ENCODE measurements at places on chromosomes 2 and 18. TPM values are rescaled to one million over a fixed set of nuclear protein-coding genes. Genes with fewer than 3 reads are reported as not detected.

- no peaks in the 10 kb centered on the region for H3K4me1 ChIP-seq
- no peak overlapping the region for H3K4me3 ChIP-seq
Observed at GRCh38 chr2:122866095-122866494, 1110.6 kb downstream of the TSN start.

DNA sequence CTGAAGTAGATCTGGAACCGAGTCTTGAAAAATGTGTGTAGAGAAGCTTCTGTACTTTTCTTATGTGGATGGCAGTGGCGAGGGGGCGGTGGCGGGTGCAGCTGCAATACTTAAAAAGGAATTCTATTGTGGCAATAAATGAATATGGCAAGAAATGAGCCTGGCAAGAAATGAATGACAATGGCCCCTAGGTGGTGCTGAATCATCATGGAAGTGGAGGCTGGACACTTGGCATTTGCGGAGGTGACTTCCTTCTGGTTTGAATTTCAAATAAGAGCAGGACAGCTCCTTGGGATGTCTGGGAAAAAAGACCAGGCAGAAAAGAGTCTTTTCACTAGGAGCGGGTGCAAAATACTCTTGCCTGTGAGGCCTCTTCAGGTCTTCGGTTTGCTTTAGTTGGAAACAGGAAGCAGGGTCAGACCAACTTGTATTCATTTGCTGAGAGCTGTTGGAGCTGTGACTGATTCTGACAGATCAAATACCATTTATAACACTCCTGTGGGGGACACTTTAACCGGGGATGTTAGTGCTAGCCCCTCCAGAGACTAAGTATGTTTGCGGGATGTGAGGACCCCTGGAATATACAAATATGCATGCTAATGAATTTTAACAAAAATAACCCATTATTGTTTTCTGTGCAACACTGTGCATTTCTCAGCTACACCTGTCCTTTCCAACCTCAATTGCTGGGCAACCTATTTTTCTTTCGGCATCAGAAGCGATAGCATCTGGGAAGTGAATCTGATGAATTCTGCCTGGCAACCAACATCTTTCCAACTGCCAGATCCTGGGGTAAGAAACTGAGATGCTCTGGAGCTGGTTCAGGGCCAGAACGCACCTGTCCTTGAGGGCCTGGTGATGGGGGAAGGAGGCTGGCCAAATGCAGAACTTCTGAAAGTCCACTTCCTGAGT lies 35.4 kb downstream of the FASTKD2 start:
- peak overlapping the region; percentile 68 for H3K27ac ChIP-seq
- DNase-seq, result peak; percentile 66
- H3K36me3 ChIP-seq, result peaks cover 4% of the 10 kb centered on the region
- H3K27me3 ChIP-seq, result peaks cover 9% of the 10 kb centered on the region
- H3K4me1 ChIP-seq, result peaks cover 49% of the 10 kb centered on the region
- H3K4me3 ChIP-seq, result no peak overlapping the region

DNA sequence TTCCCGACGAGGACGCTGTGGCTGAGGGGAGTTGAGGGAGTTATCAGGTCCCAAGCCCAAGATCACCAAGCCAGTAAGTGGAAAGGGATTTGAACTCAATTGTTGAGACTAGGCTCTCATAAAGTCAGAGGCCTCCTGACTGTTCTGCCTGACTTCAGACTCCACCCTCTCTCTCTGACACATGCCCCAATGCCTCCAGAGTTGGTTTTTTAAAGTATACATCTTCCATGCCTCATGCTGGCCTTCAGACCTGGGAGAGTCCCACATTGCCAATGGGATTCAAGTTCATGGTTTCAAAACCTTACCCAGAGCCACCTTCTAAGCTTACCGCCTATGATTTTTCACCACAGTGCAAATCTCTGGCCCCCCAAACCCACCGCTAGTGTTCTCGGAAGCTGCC lies 100.8 kb downstream of the RTN4 start:
- peaks cover 8% of the 10 kb centered on the region for H3K4me1 ChIP-seq
- H3K27me3 ChIP-seq, result peaks cover 22% of the 10 kb centered on the region
- H3K4me3 ChIP-seq, result no peak overlapping the region

GRCh38 chr2:8593243-8593642 lies 88.6 kb upstream of the ID2 start:
- no peak overlapping the region for H3K4me3 ChIP-seq
- H3K36me3 ChIP-seq, result no peaks in the 10 kb centered on the region
- H3K4me1 ChIP-seq, result no peaks in the 10 kb centered on the region

GRCh38 chr2:212021947-212022346 lies 516.7 kb downstream of the ERBB4 start:
- no peak overlapping the region for H3K4me3 ChIP-seq
- no peaks in the 10 kb centered on the region for H3K27me3 ChIP-seq
- no peak overlapping the region for H3K27ac ChIP-seq
- no peak for DNase-seq

DNA sequence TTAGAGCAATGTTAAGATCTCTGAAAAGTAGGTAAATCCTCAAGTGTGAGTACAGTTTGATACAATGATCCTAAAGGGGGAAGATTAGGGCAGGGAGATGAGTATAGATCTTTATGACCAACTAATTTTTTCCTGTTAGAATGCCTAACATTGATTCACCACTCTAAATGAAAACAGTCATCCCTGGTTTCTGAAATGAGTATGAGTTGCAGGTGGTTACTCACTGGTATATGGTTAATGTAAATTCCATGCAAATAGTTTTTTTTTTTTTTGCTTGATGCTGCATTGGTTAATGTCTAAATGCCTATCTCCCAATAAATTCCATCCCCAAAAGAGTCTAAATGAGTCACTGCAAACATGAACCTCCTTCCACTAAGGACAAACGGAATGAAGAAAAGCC lies 55.0 kb upstream of the SERPINB2 start:
- no peaks in the 10 kb centered on the region for H3K27me3 ChIP-seq
- no peak overlapping the region for H3K4me3 ChIP-seq
- no peaks in the 10 kb centered on the region for H3K4me1 ChIP-seq
- no peak for DNase-seq
- no peak overlapping the region for H3K27ac ChIP-seq

DNA sequence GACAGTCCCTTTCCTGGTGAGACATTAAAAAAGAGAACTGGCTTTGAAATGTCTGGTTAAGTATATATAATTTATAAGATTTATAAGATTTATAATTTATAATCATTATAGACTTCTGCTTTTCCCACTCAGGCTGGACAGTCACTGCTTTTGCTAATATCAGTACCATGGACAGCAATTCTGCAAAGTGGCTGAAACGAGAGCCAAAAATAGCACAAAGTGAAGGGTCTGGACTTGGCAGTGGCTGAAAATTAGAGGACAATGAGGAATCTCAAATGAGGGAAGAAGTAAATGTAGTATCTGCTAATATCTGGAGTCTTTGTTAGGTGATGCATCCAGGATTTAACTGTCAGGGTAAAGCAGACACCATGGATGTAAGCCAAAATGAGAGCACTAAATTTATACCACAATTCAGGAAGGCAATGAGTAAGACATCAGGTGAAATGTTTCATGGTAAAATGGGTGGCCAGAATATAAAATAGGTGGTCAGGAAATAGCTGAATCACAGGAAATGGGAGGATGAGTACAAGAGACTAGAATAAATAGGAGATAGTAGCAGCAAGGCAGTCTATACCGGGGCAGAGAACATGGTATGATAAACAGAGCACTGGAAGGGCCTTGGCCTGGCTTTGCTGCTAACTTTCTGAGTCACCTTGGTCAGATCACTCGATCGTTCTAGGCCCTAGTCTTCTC lies 39.6 kb upstream of the BOD1L2 start:
- H3K27ac ChIP-seq, result no peak overlapping the region
- H3K27me3 ChIP-seq, result no peaks in the 10 kb centered on the region
- peak; percentile 33 for DNase-seq
- H3K4me1 ChIP-seq, result no peaks in the 10 kb centered on the region
- no peaks in the 10 kb centered on the region for H3K36me3 ChIP-seq

- H3K4me1 ChIP-seq, result peaks cover 4% of the 10 kb centered on the region
- H3K4me3 ChIP-seq, result peak overlapping the region; percentile 89
- DNase-seq, result peak; percentile 75
- no peaks in the 10 kb centered on the region for H3K36me3 ChIP-seq
Observed at GRCh38 chr18:50307738-50308470, 20.4 kb upstream of the CXXC1 start.

DNA sequence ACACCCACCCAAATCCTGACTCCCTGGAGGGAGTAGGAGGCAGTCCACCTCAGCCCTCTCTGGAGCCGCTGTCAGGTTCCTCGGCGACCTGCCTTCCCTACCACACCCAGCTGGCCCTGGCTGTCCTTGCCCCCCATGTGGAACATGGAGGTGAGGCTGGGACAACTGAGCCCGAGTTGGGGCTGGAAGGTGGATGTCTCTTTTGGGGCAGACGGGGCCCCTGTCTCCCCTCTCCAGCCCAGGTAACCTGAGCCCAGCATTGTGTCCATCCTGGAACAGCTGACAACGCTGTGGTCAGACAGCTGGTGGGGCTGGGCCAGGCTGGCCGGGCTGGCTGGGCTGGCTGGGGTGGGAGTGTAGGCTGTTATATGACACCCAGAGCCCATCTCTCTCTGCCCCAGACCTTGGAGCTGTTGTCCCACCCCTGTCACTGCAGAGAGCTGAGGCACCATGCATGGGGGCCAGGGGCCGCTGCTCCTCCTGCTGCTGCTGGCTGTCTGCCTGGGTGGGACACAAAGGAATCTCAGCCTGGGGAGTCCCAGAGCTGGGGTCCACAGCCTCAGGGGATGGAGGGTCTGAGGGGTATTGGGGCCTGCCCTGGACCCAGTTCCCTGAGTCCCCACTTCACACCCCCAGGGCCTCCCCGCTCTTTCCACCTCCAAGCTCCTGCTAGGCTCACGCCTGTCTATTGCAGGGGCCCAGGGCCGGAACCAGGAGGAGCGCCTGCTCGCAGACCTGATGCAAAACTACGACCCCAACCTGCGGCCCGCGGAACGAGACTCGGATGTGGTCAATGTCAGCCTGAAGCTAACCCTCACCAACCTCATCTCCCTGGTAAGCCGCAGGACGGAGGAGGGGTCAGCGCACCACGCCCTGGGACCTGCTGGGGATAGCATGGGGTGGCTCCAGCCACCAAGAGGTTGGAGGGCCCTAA lies at the start of gene CHRNG:
CHRNG (plus strand) TSS at position 395 of the 934 bp plus-strand sequence; CDS start at position 451, 56 bp downstream.
- H3K4me3 ChIP-seq, result no peak within 1 kb of the TSS
- no peak within 1 kb of the TSS for H3K27ac ChIP-seq
- no peak for DNase-seq
- peaks cover 8% of the 10 kb centered on the region for H3K36me3 ChIP-seq

DNA sequence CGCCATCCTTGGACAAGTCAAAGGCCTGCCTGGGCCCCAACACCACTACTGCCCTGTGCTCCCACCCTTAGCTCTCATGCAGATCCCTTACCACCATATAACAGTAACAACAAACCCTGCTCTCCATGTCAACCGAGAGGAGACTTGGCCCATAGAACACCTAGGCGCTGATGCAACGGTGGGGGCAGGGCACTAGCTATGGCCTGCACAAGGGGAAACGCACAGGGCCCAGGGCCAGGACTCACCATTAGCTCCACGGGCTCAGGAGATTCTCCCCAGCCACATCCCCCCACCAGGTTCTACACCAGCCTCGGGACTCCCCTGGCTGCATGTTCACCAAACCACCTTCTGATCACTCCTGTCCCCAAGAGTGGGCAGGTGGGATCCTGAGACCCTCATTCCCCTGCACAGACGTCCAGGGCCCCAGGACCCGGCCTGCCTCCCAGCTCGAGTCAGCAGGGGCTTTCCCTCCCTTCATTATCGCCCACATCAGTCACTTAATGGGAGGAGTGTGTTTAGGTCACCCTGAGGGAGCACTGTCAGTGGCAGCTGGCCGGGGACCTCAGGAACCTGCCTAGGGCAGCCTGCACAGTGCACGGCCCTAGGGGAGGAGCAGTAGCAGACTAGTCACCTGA lies 29.3 kb downstream of the ANKMY1 start:
- no peaks in the 10 kb centered on the region for H3K4me1 ChIP-seq
- H3K4me3 ChIP-seq, result no peak overlapping the region
- no peak overlapping the region for H3K27ac ChIP-seq
- no peak for DNase-seq
- H3K36me3 ChIP-seq, result peaks cover 35% of the 10 kb centered on the region

- H3K36me3 ChIP-seq, result no peaks in the 10 kb centered on the region
- peaks cover 1% of the 10 kb centered on the region for H3K27me3 ChIP-seq
- no peak for DNase-seq
- peaks cover 3% of the 10 kb centered on the region for H3K4me1 ChIP-seq
Observed at GRCh38 chr2:163255086-163255485, 416.5 kb upstream of the KCNH7 start.

GPR75 gene
- 5.1 TPM for total RNA-seq

CHST10 gene
- 20.6 TPM for total RNA-seq

TUBA3E gene
- total RNA-seq, result not detected

REEP1 gene
- 0.62 TPM for total RNA-seq

RAB27B gene
- total RNA-seq, result 0.41 TPM

Measured in endothelial cell (in vitro differentiated cells).